ENCODE measurements at places on chromosomes 2 and 18.

DNA sequence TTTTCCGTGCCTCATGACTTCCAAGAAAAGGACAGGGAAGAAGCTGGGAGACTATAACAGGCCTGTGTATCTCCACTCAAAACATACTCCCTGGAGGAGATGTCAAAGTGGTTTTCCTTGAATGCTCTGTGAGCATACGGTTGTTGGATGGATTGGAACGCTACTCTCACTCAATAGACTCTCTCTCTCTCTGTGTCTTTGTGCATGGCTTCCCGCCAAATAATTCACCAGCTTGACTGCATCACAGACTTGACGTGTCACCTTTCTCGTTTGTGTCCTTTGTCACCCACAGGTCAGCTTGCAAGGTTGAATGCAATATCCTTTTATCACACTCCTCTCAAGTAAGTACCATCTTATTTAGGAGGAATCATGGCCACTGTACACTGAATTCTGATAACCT is 156.8 kb upstream of the MAPRE2 start:
- no peak for DNase-seq

GRCh38 chr2:236852100-236852976 is 233.4 kb upstream of the COPS8 start:
- no peak for DNase-seq

DNA sequence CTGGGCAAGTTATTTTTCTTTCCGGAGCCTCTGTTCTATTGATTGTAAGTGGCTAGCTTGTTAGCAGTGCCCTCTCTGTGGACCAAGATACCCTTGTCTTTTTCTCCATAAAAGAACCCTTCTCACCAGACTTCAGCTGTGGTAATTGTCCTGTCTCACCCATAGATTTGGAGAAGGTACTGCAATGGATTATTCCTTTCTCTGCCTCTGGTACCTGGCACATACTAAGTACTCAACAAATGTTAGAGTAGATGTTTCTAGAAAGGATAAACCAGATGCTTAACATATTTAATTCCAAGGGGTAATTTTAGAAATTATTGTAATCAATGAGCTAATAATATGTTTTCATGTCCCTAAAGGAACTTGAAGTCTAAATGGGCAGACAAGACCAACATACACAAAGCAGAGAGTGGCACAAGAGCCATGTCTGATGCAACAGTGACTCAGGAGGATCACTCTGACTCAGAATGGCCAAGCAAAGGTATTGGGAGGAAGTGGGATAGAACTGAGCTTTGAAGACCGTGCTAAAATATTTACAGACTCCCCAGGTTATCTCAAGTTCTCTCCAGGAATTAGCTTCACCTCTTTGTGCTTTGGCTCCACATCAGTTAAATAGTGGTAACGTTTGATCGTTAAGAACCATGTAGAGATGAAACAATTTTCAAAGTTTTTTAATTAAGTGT is 129.7 kb upstream of the OSR1 start:
- no peak for DNase-seq

- no peak for DNase-seq
Observed at GRCh38 chr2:24613154-24613814, 122.2 kb downstream of the NCOA1 start.

- no peak for DNase-seq
Observed at GRCh38 chr18:26480897-26481795, 67.2 kb downstream of the KCTD1 start.

- peak; percentile 46 for DNase-seq
Observed at GRCh38 chr2:172461591-172462372, 34.4 kb downstream of the ITGA6 start.

DNA sequence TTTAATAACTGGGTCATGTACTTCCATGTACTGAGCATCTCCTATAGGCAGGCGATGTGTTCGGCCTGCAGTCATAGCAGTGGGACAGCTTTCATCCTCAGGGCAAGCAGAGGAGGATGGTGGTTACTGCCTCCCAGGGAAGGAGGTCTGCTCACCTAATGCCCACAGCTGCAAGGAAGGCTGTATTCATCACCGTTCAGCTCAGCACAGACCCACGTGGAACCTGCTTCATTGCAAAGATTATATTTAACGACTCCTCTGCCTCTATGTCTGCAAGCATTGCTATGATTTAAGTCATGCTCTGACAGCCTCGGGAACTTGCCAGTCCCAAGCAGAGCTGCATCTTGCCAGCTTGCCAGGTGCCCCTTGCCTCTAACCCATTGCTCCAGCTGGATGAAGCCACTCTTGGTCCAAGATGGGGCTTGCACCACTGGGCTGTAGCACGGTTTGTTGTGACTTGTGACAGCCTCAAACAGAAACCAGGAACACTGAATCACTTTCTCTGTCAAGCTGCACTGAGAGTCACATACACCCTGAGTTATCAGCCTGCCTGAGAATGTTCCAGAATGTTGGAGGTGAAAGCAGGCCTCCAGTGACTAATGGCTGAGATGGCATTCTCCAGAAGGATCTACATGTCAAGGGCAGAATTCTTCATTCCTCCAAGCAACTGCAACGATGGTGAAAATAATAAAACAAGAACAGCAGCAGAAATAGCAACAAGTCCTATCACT is 651.1 kb upstream of the ID2 start:
- no peak for DNase-seq

- no peak for DNase-seq
Observed at GRCh38 chr18:76619261-76619620, 124.2 kb upstream of the ZNF516 start.

GRCh38 chr2:134375935-134376334 is 122.1 kb downstream of the MGAT5 start:
- no peak for DNase-seq

DNA sequence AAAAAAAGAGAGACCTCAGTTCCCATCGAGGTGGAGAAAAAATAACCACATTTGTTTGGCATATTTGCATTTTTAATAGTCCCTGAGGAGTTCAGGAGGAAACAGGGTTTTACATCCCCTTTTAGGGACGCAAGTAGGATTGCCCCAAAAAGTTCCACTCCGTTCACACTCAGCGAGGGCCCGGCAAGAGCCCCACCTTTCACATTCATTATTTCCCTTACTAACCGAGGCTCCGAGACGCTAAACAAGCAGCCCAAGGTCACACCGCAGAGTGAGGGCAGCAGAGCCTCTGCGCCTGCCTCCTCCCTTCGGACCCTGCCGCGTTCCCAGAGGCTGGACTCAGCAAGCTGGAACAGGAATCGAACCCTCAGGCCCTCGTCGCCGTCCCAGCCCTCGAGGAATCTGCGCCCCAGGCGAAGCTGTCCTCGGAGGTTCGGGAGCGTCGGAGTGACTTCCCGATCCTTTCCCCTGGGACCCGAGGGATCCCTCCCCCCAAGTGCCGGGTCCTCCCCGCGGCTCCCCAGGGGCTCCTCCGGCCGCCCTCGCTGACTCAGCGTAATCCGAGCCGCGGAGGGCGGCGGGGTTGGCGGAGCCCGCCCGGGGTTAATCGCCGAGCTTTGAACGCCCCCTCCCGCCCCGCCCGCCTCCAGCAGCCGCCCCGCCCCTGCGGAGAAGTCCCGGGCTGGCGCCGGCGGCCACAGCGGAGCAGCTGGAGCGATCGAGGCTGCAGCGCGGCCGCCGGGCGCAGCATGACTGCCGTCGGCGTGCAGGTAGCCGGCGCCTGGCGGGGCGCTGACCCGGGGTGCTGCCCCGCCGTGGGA is at the start of gene TMEM37:
Gene TMEM37, plus strand, starts transcription at position 700 of the 821 bp plus-strand sequence. Its CDS starts 50 bp downstream, at position 750.
- no peak for DNase-seq

DNA sequence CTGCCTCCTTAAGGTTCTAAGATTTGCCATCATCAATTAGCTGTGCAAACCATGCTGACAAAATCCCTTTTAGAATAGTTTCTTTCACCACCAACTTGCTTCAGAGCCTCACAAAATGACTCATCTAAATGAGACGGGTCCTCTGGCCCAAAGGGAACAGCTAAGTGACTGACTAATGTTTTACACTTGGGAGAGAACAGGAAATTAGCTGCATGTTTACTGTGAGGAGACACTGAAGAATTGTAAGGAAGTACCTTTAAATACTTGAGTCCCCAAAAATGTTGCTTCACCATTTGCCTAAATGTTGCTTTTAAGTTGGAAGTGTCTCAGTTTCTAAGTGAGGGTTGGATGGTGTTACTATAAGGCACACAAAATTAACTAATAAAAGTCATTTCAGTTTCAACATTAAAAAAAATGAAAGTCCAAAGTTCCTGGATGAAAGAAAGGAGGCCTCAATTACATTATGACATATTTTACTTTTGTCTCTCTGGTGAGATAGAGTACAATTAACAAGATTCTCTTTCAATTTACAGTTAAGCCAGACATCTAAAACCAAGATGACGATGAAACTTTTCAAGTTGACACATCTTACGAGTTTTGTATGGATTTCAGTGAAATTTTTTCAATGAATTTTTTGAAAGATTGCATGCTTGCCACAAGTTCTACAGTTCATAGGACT is 229.1 kb upstream of the FN1 start:
- DNase-seq = no peak

Measured in stimulated activated CD8-positive, alpha-beta memory T cell treated with anti-CD3 and anti-CD28 coated beads, Interleukin-7, amount 100 ng/mL, for 24 hours (primary cell).